ENCODE measurements at places on chromosomes 6 and 20.
A peak's percentile ranks its signal among the peaks of the same experiment; 100 is the strongest.

GRCh38 chr6:2482773-2483172 is 237.4 kb upstream of the GMDS start:
- no peak for DNase-seq

- no peak for DNase-seq
Measured at GRCh38 chr20:18165553-18165952, 27.9 kb downstream of the KAT14 start.

GRCh38 chr6:41529970-41530369 is 16.2 kb upstream of the FOXP4 start:
- DNase-seq, result no peak

DNA sequence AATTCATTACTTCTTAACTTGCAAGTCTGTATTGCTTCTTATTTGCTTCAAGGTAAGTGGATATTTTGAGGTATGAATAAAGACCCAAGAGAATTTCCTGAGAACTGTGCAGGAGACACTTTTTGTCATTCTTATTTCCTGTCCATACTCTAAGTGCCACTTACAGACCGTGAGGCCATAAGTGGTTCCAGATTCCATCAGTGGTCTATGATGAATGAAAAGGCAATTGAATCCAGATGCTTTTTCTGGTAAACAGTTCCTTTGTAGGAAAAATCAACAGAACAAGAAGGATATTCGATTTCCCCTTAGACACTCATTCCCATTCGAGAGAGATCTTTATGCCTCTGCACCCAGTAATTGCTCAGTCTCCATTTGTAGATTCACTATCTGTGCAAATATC is 58.3 kb upstream of the PDE10A start:
- no peak for DNase-seq

- no peak for DNase-seq
Measured at GRCh38 chr20:57069442-57069841, 197.0 kb downstream of the BMP7 start.

GRCh38 chr6:29917857-29918256 is 24.5 kb upstream of the HLA-A start:
- DNase-seq, result peak; percentile 35

- DNase-seq, result no peak
Measured at GRCh38 chr6:18414116-18414515, 27.0 kb downstream of the RNF144B start.

- no peak for DNase-seq
Measured at GRCh38 chr20:9246731-9247130, 177.8 kb downstream of the PLCB4 start.

DNA sequence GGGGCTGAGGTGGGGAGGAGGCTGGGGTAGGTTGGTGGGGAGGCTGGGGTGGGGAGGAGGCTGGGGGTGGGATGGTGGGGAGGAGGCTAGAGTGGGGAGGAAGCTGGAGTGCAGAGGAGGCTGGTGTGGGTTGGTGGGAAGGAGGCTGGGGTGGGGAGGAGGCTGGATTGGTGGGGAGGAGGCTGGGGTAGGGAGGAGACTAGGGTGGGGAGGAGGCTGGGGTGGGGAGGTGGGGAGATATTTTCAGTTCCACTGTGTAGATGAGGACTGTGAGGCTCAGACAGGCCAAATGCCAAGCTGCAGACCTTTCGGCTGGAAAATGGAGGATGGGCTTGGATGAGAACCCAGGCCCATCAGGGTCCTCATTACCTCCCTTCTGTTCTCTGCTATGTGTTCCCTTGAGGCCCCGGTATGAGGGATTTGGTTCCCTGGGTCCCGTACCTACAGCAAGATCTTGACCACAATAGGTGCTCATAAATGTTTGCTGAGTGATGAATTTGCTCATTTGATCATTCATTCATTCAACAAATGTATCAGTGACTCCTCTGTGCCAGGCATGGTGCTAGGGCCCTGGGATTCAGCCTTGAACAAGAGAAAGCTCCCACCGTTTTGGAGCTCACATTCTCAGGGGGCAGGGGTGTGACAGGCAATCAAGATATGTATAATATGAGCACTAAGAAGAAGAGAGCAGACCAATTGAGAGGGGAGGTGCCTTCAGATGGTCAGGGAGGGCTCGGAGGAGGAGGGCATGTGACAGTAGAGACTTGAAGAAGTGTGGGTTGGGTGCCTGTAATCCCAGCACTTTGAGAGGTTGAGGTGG is 36.1 kb upstream of the NOL4L start:
- no peak for DNase-seq

DNA sequence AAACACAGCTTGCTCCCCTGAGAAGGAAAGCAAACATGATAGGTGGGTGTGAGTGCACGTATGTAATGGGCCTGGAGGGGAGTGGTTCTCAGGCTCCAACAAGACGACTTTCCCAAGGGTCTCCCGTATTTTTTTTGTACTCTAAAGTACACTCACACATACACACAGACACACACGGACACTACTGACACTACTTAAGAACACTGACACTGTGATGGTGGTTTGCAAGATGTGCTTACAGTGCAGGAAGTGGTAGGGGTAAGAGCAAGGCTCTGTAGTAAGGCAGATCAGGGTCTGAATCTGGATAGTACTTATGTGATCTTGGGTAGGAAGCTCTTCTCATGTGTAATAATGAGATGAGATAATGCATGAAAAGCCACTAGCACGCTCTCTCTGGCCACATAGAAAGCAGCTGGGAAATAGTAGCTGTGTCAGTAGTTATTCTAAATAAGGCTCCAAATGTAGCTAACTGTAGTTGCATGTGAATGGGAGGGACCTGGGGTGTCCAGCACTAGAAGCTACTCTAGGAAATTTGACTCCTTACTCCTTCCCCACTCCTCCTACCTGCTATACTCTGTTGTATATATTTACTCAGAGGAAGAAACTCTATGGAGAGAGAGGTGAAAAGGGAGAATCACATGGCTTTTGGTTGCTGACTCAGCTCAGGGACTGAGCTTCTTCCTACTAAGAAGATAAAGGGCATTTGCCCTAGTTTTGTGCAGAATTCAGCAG is 8.4 kb upstream of the ZBTB24 start:
- no peak for DNase-seq

DNA sequence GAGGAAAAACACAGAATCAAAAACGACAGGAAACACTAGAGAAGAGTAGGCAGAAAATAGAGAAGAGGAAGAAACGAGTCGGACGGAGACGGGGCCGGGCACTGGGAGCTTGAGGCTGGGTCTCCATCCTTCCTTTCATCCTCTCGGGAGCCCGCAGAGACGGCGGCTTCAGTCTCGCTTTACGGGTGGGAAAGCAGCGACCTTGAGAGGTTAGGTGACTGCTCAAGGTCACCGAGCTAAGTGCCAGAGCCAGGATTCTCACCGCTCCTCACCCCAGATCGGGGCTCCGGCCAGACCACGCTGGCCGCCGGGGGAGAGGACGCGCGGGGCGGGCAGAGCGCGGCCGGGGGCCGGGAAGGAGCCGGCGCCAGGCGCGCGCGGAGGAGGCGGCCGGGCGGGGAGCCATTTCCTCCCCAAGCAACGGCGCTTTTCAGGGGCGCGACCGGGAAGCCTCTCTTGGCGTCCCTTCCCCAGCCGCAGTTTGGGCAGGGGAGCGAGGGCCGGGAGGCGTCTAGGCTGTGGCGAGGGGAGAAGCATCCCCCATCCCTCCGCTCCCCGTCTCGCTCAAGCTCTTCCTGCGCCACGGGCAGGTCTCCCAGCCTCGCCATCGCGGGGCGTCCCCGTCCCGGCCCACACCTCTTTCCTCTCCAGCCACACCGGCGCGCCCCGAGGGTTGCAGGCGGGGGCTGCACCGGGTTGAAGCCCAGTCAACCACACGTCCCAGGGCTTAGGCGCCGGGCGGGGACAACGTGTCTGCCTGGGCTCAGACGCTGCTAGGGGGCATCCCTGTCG is 24.1 kb upstream of the MAP3K7 start:
- DNase-seq, result no peak

GRCh38 chr6:26476896-26477295 is 19.1 kb downstream of the BTN2A1 start:
- no peak for DNase-seq

- DNase-seq, result no peak
Measured at GRCh38 chr20:722822-723644, 45.3 kb downstream of the SLC52A3 start.

- no peak for DNase-seq
Measured at GRCh38 chr6:29791786-29792122, 35.9 kb upstream of the HLA-G start.

DNA sequence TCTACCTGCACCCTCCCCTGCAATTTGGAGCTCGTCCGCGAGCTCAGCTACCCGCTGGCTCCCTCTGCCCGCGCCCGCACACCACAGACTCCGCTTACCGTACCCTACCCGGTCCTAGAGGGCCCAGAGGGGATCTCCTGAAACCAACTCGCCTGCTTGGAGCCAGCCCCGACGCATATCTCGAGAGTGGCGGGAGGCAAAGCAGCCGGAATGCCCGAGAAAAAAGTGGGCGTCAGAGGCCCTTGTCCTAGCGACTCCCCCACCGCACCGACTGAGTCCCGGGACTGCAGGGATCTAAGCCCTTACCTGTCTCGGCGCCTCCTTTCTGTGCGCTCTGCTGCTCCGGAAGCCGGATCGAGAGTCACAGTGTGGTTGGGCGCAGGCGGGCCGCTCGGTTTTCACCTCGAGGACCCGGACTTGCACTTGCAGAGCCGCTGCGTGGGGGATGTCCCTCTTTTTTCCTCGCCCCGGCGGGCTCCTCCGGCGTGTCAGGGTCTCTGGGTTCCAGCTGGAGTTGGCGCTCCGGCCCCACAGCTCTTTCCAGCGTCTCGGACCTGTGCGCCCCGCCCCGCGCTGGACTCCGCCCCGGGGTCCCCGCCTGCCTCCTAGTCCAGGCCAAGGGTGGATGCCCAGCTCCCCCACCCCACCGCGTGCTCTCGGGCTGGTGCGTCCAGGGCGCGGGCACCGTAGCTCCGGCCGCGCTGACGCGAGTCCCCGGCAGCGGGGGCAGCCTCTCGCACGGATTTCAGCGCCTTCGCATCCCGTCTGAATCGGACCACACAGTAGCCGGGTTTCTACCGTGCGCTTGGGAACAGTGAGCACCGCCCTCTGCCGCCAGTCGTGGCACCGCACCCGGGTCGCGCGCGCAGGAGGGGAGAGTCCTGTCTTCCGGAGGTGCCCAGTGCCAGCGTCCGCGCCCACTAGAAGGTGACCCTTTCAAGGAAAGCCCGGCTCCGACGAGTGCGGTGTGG is at the start of gene PROKR2:
Gene PROKR2 (minus strand): TSS at position 767 of the 971 bp plus-strand sequence. CDS start 2,585 bp downstream, outside the sequence.
- DNase-seq, result no peak

GRCh38 chr6:154370545-154370944 is 13.9 kb upstream of the IPCEF1 start:
- no peak for DNase-seq

GRCh38 chr6:132131758-132132157 is 180.6 kb upstream of the CCN2 start:
- DNase-seq, result no peak

GRCh38 chr6:38171997-38172738 is 352.6 kb downstream of the ZFAND3 start:
- DNase-seq, result no peak

DNA sequence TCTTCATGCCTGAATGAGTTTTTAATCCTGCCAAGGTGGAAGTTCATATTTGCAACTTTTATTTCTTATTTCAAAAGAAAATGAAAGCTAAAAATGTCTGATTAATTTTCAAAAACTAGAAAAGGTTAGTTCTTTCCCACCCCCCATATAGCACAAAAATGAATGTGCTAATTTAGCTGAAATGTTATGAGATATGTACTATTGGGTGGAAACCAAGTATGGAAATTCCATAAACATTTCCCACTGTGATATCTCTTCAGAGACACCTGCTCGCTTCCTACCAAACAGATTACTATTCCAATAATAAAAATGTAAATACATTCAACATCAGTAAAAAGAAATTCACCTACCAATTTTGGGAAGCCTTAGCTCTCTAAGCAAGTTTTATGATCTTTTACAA is 678.6 kb upstream of the ID4 start:
- DNase-seq, result no peak

- DNase-seq, result no peak
Measured at GRCh38 chr6:39377539-39377950, 55.0 kb upstream of the KCNK16 start.

DNA sequence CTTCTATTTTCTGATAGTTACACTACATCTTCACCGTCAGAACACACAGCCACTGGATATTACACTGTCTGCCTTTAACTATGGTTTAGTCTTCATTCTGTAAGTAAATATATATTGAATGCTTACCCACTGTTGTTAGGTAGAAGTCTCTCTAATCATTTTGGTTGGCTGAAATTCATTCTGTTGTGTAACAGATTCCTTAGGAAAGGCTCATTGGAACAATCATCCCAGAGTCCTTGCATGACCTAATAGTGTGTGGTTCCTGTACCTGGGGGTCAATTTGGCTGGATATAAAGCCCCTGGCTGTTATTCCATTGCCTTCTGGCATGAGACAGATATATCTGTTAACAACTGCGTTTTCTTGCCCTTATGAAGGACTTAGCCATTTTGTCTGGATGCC is 9.9 kb downstream of the BLOC1S5 start:
- DNase-seq, result no peak
